ENCODE measurements at places on chromosomes 5 and 9. TPM values are rescaled to one million over a fixed set of nuclear protein-coding genes. Genes with fewer than 3 reads are reported as not detected.

GRCh38 chr5:34545626-34546025, 110.5 kb upstream of the RAI14 start:
- H3K27ac ChIP-seq = no peak overlapping the region
- H3K36me3 ChIP-seq = no peaks in the 10 kb centered on the region
- no peak for DNase-seq
- H3K27me3 ChIP-seq = no peaks in the 10 kb centered on the region

DNA sequence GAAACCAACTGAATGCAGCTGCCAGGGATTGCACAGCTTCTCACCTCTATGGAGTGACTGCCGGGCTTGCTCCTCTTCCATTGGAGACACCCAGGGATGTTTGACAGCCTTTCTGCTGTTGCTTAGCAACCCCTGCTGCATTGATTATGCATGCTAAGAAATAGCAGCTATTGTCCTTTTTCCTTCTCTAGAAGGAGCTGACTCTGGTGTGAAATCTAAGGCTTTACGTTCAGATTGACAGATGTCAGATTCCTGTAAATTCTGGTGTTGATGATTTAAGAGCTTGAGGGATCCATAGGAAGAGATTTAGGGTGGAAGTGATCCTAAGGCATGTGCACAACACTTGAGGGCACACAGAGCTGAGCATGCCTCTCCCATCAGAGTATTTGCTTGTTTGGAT, 267.7 kb downstream of the NTRK2 start:
- no peak overlapping the region for H3K4me3 ChIP-seq
- no peak overlapping the region for H3K27ac ChIP-seq
- H3K27me3 ChIP-seq = no peaks in the 10 kb centered on the region
- no peaks in the 10 kb centered on the region for H3K36me3 ChIP-seq

The BARHL1 gene
- not detected for total RNA-seq

DNA sequence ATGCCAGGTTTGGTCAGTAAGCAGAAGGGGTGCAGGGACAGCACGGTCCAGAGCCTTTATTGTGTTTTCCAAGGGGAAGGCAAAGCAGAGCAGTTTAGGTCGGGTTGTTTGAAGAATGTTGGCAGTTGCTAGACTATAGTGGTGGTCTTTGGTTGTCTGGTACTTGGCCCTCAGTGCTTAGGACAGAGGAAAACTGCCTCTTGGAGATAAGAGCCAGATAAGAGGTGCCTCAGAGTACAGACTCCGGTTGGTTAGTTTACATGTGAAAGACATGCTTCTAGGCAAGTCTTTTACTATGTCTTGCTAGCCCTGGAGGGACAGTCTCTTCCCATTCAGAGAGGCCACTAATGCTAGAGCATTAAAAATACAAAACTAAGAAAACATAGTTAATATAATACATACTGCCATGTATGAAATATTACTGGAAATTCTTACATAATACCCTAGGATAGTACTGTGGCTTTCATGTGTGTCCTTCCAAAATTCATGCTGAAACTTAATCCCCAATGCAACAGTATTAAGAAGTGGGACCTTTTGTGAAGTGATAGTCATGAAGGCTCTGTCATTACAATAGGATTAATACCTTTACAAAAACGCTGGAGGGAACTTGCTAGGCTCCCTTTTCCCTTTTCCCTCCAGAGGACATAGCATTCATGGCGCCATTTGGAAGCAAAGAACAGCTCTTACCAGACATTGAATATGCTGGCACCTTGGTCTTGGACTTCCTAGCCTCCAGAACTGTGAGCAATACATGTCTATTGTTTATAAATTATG, 280.4 kb downstream of the TMEM167A start:
- no peaks in the 10 kb centered on the region for H3K4me1 ChIP-seq
- no peak overlapping the region for H3K27ac ChIP-seq

- no peak overlapping the region for H3K4me3 ChIP-seq
- no peaks in the 10 kb centered on the region for H3K36me3 ChIP-seq
- no peak overlapping the region for H3K27ac ChIP-seq
Measured at GRCh38 chr9:74935008-74935407, 17.7 kb downstream of the C9orf40 start.

DNA sequence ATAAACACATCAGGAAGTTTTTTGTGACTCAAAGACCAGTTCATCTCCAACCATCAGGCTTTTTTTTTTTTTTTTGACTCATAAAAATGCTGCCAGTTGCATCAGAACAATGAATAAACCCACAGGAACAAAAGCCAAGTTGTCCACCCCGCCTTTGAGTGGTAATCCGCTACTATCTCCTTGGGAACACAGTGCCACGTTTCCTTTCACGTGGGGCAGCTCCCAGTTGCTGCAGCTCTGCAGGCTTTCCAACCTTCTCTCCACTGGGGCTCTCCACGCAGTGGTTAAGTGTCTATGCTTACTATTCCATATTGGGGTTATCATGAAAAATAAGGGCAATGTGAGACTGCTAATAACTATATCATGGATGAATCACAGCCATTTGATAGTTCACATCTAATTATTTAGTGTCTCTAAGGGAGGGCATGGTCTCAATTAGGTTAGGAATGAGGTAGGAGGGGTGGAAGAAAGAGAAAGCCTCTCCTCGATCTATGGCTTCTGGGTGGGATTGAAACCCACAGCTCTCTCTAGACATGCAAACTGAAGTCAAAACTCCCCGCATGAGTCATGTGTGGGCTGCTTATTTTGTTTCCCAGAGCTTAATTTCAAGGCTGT, 55.8 kb upstream of the ACTBL2 start:
- DNase-seq = no peak
- H3K27ac ChIP-seq = no peak overlapping the region
- H3K27me3 ChIP-seq = no peaks in the 10 kb centered on the region
- H3K36me3 ChIP-seq = no peaks in the 10 kb centered on the region
- no peak overlapping the region for H3K4me3 ChIP-seq

- H3K36me3 ChIP-seq = no peaks in the 10 kb centered on the region
- H3K4me3 ChIP-seq = no peak overlapping the region
- DNase-seq = no peak
- H3K4me1 ChIP-seq = no peaks in the 10 kb centered on the region
Measured at GRCh38 chr5:126912616-126913200, 117.7 kb downstream of the MARCHF3 start.

DNA sequence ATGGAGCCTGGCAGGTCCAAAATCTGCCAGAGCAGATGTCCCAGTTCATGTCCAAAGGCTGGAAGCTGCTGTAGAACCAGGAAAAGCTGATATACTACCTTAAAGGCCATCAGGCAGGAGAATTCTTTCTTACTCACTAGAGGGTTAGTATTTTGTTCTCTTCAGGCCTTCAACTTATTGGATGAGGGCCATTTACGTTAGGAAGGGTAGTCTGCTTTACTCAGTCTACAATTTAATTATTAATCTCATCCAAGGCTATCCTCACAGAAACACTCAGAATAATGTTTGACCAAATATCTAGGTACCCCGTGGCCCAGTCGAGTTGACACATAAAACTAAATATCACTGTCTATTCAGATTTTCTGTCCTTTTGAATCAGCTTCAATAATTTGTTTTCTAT, 437.4 kb downstream of the TLE4 start:
- H3K4me3 ChIP-seq = no peak overlapping the region
- no peaks in the 10 kb centered on the region for H3K4me1 ChIP-seq
- H3K27me3 ChIP-seq = no peaks in the 10 kb centered on the region
- H3K27ac ChIP-seq = no peak overlapping the region
- DNase-seq = no peak
- no peaks in the 10 kb centered on the region for H3K36me3 ChIP-seq

The FBP2 gene
- 0.38 TPM for total RNA-seq

The PCDHA11 gene
- total RNA-seq = not detected

DNA sequence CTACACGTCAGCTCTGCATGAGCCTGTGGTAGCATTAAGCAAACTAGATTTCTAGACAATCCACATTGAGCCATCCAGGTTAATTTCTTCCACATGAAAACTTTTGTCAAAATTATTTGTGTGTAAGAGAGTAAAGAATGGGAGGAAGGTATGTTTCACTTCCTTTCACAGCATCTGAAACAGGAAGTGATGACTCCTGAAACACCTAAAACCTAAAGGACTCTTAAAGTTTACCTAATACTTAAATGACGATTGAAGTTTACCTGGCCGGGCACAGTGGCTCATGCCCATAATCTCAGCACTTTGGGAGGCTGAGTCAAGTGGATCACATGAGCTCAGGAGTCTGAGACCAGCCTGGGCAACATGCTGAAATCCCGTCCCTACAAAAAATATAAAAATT, 223.8 kb downstream of the CEMIP2 start:
- no peaks in the 10 kb centered on the region for H3K27me3 ChIP-seq
- no peak overlapping the region for H3K27ac ChIP-seq
- no peak overlapping the region for H3K4me3 ChIP-seq
- no peaks in the 10 kb centered on the region for H3K36me3 ChIP-seq

- no peak for DNase-seq
- H3K27me3 ChIP-seq = no peaks in the 10 kb centered on the region
- no peak overlapping the region for H3K4me3 ChIP-seq
- H3K36me3 ChIP-seq = no peaks in the 10 kb centered on the region
- H3K27ac ChIP-seq = no peak overlapping the region
Measured at GRCh38 chr5:87074934-87075541, 192.6 kb upstream of the RASA1 start.

DNA sequence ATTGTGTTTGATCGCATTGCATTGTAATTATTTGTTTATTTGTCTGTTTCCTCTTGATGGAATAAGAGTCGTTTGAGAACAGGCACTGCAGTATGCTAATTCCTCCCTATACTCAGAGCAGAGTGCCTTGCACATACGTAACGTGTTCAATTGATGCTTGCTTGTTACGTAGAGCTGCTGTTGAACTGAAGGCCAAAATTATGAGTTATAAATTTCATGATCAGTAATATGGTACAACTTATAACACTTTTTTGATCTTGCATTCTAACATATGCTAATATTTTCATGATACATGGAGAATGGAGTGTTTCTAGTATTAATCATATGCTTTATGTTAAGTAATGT, 26.5 kb upstream of the LIFR start:
- DNase-seq = no peak
- H3K4me1 ChIP-seq = no peaks in the 10 kb centered on the region
- no peak overlapping the region for H3K4me3 ChIP-seq
- H3K27me3 ChIP-seq = no peaks in the 10 kb centered on the region
- no peaks in the 10 kb centered on the region for H3K36me3 ChIP-seq

GRCh38 chr9:107059220-107059619, 196.3 kb downstream of the ZNF462 start:
- no peak for DNase-seq
- no peaks in the 10 kb centered on the region for H3K36me3 ChIP-seq
- H3K4me1 ChIP-seq = no peaks in the 10 kb centered on the region

- DNase-seq = no peak
- no peaks in the 10 kb centered on the region for H3K36me3 ChIP-seq
- no peak overlapping the region for H3K4me3 ChIP-seq
- no peaks in the 10 kb centered on the region for H3K27me3 ChIP-seq
- no peak overlapping the region for H3K27ac ChIP-seq
Measured at GRCh38 chr5:69468631-69469030, 24.0 kb upstream of the OCLN start.

DNA sequence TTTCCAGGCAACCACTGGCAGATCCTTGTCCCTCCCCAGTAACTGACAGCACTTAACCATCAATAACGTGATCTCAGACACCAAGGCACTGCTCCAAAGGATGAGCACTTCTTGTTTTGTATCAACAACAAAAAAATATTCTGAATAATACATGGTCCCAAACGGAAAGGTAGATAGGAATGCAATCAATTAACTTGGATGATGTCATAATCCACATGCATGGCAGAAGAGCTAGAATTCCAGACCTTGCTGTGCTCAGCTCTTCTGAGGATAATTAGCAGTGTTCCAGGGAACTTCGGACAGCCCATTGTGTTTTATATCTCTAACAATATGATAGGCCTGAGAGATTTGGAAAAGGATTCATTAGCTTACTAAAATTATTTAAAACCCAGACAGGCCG, 288.4 kb upstream of the PCSK5 start:
- H3K27ac ChIP-seq = no peak overlapping the region
- no peak for DNase-seq
- no peaks in the 10 kb centered on the region for H3K27me3 ChIP-seq
- no peak overlapping the region for H3K4me3 ChIP-seq

GRCh38 chr5:135851915-135852845, 17.7 kb downstream of the SLC25A48 start:
- no peak overlapping the region for H3K4me3 ChIP-seq
- no peaks in the 10 kb centered on the region for H3K4me1 ChIP-seq
- no peak overlapping the region for H3K27ac ChIP-seq
- DNase-seq = no peak
- no peaks in the 10 kb centered on the region for H3K27me3 ChIP-seq
- H3K36me3 ChIP-seq = no peaks in the 10 kb centered on the region

The SPINK5 gene
- total RNA-seq = 961 TPM
